ENCODE measurements at places on chromosomes 3 and 15.
A peak's percentile ranks its signal among the peaks of the same experiment; 100 is the strongest.

- H3K27ac ChIP-seq = no peak overlapping the region
- DNase-seq = no peak
- no peaks in the 10 kb centered on the region for H3K4me1 ChIP-seq
- no peak overlapping the region for H3K4me3 ChIP-seq
- no peaks in the 10 kb centered on the region for H3K36me3 ChIP-seq
These were observed 2.8 kb downstream of the CLSTN2 start for GRCh38 chr3:139937674-139938279.

GRCh38 chr15:31974855-31975829 lies 55.2 kb upstream of the CHRNA7 start:
- H3K4me3 ChIP-seq = peak overlapping the region; percentile 45
- H3K27me3 ChIP-seq = peaks cover 24% of the 10 kb centered on the region
- no peak overlapping the region for H3K27ac ChIP-seq
- no peak for DNase-seq
- H3K4me1 ChIP-seq = no peaks in the 10 kb centered on the region
- H3K36me3 ChIP-seq = no peaks in the 10 kb centered on the region

DNA sequence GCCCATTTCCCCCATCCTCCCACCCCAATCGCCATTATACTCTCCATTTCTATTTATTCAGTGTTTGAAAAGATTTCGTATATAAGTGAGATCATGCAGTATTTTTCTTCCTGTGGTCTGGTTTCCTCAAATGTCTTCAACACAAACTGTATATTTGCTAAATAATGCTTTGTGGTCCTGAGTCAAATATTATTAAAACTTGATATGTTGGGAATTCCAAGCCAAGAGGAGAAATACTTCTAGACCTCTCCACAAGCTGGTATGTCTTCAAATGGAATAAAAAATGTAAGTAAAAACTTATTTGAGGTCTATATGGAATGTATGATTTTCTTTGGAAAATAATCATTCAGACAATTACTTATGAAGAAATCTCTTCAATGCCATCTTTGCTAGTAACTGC lies 122.5 kb upstream of the TSC22D2 start:
- H3K4me3 ChIP-seq = no peak overlapping the region
- no peaks in the 10 kb centered on the region for H3K27me3 ChIP-seq
- no peaks in the 10 kb centered on the region for H3K4me1 ChIP-seq
- no peak for DNase-seq
- no peaks in the 10 kb centered on the region for H3K36me3 ChIP-seq
- H3K27ac ChIP-seq = no peak overlapping the region

DNA sequence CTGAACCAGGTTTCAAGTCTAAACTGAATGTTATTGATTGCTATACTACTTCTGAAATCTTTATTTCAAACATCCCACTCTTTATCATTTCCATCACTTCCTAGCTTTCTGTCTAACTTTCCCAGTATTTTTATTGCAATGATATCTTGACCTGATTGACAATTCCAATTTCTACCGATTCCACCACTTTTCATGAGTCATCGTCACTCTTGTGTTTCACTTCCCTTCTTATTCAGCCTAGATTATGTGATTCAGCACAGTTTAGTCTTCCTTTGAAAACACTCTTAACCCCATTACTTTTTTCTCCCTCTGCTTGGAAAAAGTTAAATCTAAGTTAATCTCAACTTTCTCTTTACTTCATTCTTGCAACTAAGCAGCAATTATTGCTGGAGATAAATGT lies 62.6 kb downstream of the SLC7A14 start:
- DNase-seq = no peak
- no peaks in the 10 kb centered on the region for H3K27me3 ChIP-seq
- no peaks in the 10 kb centered on the region for H3K36me3 ChIP-seq
- H3K27ac ChIP-seq = no peak overlapping the region

DNA sequence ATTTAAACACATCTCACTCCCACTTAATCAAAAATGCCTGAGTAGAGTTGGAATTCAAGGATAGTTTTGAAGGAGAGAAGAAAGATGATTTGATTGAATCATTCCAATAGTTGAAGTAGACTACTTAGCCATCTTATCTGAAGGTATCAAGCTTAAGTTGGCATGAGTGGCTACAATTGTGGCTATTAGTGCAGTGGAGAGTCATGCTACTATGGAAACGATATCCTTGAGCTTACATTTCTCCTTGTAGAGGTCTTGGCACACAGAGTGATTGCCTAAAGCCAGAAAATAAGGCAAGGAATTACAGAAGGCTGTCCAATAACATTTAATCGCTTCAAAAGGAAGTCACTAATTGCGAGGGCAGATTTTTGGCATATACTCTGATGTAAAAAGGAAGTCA lies 1022.7 kb downstream of the IGSF11 start:
- H3K4me3 ChIP-seq = no peak overlapping the region
- H3K27ac ChIP-seq = no peak overlapping the region
- no peak for DNase-seq
- no peaks in the 10 kb centered on the region for H3K27me3 ChIP-seq

- no peaks in the 10 kb centered on the region for H3K27me3 ChIP-seq
- peaks cover 7% of the 10 kb centered on the region for H3K4me1 ChIP-seq
- peak; percentile 35 for DNase-seq
- H3K27ac ChIP-seq = no peak overlapping the region
These were observed 26.6 kb upstream of the PLXNA1 start for GRCh38 chr3:126956361-126956760.

Data from breast epithelium (tissue), 4 donors.